Fibroblast of skin of right biceps (primary cell): ENCODE measurements at places on chromosomes 1 and 21.

- peak; percentile 66 for DNase-seq
Measured at GRCh38 chr1:40848530-40849189, 13.5 kb downstream of the CITED4 start.

DNA sequence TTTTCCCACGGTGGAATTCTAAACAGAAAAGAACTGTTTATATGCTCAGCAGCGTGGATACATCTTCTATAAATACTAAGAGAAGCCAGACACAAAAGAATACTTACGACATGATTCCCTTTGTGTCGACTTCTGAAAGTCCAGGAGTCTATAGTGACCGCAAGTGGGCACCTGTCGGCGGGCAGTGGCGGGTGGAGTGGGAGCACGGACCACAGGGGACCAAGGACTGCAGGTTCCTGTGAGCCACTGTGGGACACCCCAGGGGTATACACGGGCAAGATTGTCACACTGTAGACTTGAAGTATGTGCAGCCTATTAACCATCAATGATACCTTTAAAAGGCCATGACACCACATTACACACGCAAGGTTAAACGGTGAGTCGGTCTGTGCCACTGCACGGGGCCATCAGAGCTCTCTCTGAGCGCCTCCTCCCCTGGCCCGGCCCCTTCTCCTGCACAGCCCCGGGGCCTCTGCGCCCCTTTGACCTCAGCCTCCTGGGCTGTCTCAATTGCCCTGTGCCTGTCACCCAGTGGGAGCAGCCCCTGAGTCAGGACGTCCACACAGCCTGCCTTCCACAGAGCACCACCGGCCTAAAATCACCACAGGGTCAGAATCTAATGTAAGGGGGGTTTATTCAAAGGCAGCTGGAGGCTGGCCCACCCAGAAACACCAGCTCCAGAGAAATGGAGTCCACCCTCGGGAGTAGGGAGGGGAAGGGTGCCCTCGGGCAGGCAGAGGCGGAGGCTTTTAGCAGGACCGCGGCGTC lies 90.0 kb upstream of the COL6A1 start:
- no peak for DNase-seq

- no peak for DNase-seq
Measured at GRCh38 chr1:110494036-110494435, 24.9 kb downstream of the KCNA10 start.

DNA sequence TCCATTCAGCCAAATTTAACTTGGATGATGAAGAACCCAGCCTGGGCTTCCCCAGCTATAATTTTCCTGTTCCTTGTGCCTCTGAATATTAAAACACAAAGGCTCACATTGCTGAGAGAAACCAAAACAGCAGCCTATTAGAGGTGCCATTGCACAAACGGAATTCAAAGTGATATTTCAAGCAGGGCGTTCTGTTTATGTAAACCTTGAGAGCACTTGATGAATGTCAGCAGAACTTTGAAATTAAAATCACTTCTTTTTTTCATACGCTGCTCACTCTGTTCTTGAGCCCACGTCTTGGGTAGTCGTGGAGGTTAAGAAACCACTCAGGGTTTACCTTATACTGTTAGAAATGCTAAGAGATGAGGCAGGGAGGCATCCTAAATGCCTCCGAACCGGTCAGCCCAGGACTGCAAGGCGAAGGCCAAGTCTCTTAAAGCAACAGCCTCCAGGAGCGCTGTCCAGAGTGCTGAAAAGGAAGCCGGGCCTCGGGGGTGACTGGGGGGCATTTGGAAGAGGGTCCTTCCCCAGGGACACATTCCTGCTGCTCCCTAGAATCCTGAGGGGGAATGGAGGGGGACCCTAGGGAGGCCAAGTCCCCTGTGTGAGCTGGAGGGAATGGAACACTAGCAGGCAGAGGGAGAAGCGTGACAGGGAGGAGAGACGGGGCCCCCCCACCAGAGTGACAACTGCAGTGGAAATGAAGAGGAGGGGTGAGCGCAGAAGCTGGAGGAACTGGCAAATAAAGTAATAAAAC lies 154.8 kb upstream of the VAMP3 start:
- peak; percentile 49 for DNase-seq

- peak; percentile 36 for DNase-seq
Measured at GRCh38 chr1:54461731-54462596, 55.8 kb upstream of the SSBP3 start.

- DNase-seq = peak; percentile 95
Measured at GRCh38 chr1:212667223-212668139, 32.2 kb downstream of the BATF3 start.

- DNase-seq = no peak
Measured at GRCh38 chr1:245260110-245260882, 105.5 kb downstream of the KIF26B start.

DNA sequence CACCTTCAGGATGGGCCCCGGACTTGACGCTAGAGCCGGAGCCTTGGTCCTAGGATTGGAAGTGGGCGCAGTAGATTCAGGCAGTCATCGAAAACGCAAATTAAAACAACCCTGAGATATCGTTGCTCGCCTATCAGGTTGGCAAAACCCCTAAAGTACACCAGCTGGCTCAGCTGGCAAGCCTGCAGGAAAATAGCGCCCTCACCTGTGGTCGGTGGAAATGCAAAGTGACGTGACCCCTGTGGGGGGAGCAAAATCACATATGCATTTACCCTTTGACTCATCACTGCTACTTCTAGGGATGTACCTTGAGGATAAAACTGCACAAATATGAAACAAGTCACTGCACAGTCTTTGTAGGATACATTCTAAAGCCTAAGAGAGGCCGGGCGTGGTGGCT lies 170.3 kb upstream of the TMEM51 start:
- no peak for DNase-seq

DNA sequence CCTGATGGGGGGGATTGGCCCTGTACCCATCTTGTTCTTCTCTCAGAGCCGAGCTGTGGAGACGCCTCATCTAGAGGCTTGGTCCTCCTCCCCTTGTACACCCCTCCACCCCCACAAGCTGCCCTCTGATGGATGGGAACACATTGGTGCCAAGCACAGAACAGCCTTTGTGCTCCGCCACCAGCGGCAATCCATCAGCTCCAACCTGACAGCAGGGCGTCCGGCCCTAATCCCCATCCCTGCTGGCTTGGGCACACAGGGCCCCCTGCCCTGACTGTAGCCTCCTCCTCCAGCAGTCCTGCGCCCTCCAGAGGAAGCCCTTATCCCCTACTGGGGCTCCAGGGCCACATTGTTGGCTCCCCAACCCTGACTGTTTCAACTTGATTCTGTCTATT lies 3.8 kb upstream of the MYOG start:
- no peak for DNase-seq

GRCh38 chr21:36584980-36585940 lies 105.3 kb upstream of the CLDN14 start:
- no peak for DNase-seq

- DNase-seq = no peak
Measured at GRCh38 chr1:18606443-18607288, 24.0 kb upstream of the PAX7 start.

DNA sequence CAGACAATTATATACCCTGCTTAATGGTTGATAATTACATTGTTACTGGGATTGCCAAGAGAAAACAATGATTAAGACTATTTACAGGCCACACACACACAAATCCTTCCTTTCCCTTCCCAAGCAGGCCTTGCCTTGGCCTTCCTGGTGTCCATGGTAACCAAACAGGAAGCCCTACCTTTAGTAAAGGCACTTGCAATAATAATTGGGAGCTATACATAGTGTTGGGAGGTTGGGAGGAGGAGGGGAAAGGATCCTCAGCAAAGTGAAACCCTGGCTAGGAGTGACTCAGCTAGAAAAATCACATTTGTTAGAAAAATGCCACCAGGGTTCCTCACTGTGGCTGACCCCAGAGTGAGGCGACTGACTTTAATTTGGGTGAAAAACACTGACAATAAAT lies 122.3 kb upstream of the ADAR start:
- peak; percentile 84 for DNase-seq

DNA sequence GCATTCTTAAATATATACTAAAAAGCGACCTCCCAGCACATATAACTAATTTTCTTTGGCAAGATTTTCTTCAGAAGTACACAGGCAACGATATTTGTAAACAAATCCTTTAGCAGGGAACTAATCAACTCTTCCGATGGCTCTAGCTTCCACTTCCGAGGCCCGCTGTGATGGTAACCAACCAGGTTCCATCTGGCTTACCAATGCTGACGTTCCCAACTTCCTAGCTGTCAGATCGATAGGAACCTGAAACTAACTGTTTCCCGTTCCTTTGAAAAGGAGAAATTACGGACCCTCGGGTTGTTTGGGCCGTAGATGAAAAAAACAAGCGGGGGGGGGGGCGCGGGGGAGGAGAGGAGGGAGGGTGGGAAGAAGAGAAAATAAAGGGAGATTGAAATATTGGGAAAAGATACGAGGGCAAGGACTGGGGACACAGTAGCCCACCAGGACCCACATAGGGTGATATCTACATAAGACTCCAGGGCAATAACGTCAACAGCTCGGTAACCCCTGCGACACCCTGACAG lies 513 bp downstream of the GTF2B start:
- DNase-seq = peak; percentile 25

GRCh38 chr1:150273311-150273710 lies 721 bp downstream of the C1orf54 start:
- DNase-seq = no peak

GRCh38 chr1:84896279-84896678 lies 3.3 kb upstream of the LPAR3 start:
- no peak for DNase-seq

- no peak for DNase-seq
Measured at GRCh38 chr1:168019407-168019806, 82.5 kb upstream of the MPC2 start.

DNA sequence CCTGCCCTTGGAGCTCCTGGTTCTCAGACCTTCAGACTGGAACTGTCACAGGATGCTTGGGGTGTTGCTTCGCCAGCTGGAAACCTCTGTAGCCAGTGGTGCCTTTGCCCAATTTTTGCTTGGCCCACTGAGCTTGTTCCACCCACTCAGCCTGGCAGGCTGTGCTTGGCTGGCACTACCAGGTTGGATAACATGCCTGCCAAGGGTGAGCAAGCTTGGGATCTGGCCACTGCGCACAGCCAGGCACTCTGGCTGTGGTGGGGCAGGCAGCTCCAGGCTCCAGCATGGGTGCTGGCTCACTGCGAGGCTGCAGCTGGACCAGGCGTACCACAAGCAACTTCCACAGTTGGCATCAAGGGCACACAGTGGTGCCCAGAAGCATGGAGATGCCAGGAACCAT lies 967.8 kb upstream of the NCAM2 start:
- no peak for DNase-seq

GRCh38 chr21:33642896-33643657 lies 776 bp downstream of the ITSN1 start:
- peak; percentile 36 for DNase-seq

DNA sequence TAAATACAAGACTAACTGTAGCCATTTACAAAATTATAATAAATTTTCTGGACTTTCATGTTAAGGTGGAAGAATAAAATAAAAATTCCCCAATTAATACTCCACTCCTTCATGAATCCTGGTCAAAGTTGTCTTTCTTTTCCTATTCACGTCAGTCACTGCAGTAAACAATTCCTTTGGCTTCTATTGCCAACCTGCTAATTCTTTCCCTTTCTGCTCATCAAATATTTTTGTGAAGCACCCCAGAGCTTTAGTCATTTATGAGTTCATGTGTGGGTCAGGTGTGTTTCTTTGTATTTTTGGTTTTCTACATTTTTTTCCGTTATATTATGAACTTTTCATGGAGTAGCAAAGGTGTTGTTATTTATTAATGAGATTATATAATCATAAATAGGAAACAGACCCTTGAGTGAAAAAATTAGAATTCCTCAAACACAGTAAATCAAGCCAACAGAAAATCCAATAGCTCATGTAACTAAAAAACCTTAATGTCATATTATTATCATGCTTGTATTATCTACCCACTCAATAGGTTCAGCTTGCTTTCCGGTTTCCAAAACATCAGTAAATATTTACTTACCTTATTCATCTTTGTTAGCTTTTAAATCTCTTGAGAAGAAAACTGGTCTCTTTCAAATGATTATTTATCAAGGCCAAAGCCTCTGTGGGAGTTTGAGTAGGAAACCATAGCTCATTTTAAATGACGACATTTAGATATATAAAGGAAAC lies 29.6 kb upstream of the PLA2G4A start:
- no peak for DNase-seq

- no peak for DNase-seq
Measured at GRCh38 chr1:26913754-26914619, at the start of gene NR0B2. Gene NR0B2, minus strand, starts transcription at chr1:26913975. Its CDS starts 35 bp downstream, at chr1:26913940.

- DNase-seq = no peak
Measured at GRCh38 chr1:214912127-214912526, 170.4 kb upstream of the KCNK2 start.

DNA sequence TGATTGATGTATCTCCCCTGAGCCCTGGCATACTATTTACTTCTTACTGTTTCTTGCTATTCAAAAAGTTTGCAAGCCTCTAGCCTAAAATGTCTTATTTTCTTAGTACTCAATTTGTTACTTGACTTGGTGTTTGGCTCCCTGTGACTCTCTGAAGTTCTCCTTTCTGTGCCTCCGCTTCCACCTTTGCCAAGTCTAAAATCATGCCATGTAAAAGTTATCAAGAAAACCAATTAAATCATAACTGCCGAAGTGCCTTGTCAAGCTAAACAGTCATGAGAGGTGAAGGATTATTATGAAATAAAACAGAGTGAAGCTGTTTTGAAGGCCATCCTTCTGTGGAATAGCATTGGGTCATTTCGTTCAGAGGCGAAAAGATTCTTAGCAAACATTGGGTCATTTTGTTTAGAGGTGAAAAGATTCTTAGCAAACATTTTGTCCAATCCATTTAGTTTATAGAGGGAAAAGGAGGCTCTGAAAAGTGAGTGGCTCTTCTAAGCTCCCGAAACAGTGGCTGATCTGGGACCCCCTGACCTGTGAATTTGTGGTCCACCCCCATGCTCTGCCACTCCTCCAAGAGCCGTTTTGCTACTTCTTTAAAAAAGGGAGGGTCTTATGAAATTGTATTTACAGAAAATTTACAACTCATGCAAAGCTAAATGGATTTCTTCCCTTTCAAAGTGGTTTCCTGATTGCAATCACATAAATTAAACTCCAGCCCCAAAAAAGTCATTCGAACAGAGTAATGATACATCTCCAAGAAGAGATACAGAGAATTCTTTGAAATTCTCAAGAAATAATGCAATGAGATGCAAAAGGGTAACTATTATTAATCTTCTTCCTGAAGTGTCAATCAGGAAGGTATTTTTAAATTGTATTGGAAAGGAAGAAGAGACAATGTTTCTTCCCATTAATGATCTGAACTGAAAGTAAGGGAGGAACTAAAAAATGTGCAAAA lies 141.4 kb downstream of the RUNX1 start:
- no peak for DNase-seq

GRCh38 chr1:152912900-152913299 lies 4.6 kb downstream of the IVL start:
- no peak for DNase-seq

GRCh38 chr1:88800382-88801051 lies 90.8 kb downstream of the GTF2B start:
- peak; percentile 36 for DNase-seq

DNA sequence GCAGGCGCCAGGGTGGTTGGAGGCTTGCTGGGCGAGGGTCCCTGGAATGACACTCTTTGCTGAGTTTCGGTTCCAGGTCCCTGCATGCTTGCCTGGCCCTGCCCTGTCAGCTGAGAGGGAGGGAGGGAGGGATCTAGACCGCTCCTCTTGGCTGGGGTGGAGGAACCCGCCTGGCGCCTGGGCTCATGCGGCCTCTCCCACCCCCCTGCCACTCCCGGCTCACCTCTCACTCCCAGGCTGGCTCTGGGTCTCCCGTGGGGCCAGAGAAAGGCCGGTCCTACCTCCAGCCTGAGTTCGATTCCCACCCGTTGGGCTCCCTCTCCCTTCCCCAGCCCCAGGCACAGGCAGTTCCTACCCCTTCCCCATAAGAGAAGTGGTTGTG lies 19.0 kb upstream of the IFNLR1 start:
- DNase-seq = no peak
